Stimulated activated naive CD4-positive, alpha-beta T cell treated with Interleukin-2 at 50 U/mL for 16 hours (primary cell): ENCODE measurements at places on chromosomes 7 and 10.

- DNase-seq = no peak
Measured at GRCh38 chr10:121310151-121310711, 288.0 kb downstream of the FGFR2 start.

GRCh38 chr7:159227433-159227832, 82.8 kb upstream of the VIPR2 start:
- DNase-seq = no peak

GRCh38 chr7:41573015-41573414, 129.9 kb downstream of the INHBA start:
- no peak for DNase-seq

DNA sequence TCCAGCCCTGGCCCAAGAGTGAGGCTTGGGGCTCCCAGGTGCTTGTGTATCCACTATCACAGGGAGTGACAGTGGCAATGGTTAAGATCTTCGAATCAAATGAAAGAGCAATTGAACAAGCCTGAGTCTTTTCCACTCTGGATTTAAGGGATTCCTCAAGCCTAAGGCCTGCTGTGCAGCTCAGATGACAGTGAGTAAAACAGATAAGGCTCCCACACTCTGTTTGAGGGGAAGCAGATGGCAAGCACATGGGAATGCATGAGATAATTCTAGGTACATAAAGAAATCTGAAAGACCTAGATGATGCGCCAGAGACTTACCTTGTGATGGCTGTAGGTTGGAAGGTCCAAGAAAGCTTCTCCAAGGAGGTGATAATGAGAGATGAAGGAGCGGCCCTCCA, 95.0 kb downstream of the LRRC18 start:
- no peak for DNase-seq

- DNase-seq = no peak
Measured at GRCh38 chr10:133034092-133034491, 53.6 kb upstream of the ADGRA1 start.

- no peak for DNase-seq
Measured at GRCh38 chr7:5507013-5507412, 83.4 kb upstream of the TNRC18 start.

GRCh38 chr7:120799147-120799546, 58.8 kb downstream of the TSPAN12 start:
- DNase-seq = no peak

- no peak for DNase-seq
Measured at GRCh38 chr7:11576310-11576709, 255.7 kb downstream of the THSD7A start.

- no peak for DNase-seq
Measured at GRCh38 chr7:131145770-131146169, 181.9 kb upstream of the MKLN1 start.

DNA sequence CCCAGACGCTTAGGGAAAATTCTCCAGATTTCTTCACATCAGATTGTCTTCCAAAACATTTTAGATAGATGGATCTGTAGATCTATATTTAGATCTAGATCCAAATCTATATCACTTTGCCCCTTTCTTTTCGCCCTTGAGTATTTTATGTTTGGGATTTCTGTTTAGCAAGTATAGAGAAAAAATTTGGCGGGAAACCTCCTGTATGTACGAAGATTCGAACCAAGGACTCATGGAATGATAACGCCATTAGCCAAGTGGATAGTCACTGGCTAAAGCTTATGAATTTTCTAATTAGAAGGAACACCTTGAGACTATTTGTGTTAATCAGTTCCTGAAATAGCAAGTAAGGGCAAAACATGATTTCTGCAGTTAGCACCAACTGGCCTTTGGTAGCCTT, 1.2 kb downstream of the THNSL1 start:
- DNase-seq = no peak

DNA sequence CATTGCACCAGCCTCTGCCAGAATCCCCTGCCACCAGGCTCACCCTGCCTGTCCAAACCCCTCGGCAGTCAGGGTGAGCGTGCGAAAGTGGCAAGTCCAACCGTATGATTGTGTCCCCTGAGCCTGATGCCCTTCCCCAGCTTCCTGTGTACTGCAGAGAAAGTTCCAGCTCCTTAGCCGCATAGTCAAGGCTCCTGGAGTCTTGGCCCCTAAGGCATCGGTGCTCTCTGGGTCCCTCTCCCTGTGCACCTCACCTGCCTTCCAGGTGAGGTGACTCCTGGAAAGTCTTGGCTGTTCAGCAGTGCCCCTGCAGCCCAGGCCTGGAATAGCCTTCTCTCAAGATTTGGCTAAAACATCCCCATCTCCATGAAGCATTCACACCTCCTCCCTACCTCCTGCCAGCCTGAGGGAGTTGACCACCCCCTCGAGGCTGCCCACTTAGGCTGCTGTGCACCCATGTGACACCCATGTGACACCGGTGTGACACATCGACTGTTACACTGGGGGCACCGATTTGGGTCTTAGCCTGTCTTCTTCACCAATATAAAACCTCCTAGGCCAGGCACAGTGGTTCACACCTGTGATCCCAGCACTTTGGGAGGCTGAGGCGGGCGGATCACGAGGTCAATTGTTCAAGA, 56.1 kb upstream of the ELN start:
- no peak for DNase-seq

GRCh38 chr7:44460325-44460724, 30.1 kb downstream of the NUDCD3 start:
- DNase-seq = peak; percentile 42

DNA sequence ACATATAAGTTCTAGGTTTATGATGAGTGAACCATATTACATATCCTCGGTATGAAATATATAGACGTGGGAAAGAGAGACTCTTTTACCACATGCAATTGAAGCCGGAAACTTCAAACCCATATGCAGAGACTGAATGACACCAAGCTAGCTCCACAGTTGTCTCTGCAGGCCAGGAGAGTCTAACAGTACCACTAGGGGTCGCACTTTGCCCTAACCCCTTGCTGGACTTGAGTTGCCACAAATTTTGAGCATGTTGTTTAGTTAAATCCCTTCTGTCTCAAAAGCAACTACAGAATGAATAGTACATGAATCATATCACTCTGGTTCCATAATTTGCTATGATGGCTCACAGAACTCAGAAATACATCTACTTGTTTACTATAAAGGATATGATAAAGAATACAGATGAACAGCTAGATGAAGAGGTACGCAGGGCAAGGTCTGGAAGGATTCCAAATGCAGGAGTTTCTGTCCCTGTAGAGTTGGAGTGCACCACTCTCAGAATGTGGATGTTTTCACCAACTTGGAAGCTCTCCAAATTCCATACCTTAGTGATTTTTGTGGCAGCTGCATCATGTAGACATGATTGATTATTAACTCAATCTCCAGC, 112.4 kb upstream of the YAE1 start:
- peak; percentile 12 for DNase-seq

DNA sequence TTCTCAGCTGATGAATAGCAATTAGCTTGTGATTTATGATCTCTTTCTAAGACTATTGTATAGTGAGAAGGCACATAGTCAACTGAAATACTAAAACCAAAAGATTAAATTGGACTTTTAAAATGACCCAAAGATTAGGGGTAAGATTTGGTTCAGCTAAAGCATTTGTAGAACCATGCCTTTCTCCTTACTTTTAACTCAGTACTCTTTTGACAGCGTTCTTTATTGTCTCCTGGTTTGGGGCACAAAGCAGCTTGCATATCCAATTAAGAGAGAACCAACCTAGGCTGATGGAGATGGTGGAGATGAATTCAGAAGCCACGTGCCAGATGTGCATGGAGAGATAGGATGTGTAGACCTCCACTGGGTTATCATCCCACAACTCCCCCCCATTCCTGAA, 45.8 kb downstream of the FHIP2A start:
- DNase-seq = no peak

DNA sequence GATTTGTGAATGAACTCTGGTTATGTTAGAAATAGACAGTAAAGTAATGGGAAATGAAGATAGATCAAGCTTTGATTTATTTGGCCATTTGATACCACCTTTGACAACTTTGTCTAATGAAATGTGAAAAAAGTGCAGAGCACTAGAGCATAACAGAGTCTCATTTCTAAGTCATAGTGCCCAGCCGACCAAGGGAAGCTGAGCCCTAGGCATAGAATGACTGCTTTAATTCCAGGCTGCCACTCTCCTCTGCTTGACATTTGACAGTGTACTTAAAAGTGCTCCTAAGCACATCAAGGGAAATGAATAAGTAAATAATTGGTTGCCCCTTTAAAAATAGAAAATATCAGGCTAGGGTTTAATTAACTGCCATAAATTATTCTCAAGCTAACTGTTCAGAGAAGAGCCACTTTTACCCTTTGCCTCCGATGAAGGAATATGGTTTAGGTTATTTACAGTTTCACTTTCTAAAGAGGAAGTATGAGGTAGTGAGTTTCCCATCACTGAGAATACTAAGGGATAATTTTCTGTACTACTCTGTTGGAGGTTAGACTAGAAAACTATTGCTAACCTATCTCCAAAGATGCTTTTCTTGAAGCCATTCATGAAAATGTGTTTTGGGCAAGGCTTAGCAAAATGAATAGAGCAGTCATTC, 591.6 kb downstream of the REEP3 start:
- no peak for DNase-seq

- no peak for DNase-seq
Measured at GRCh38 chr7:100371561-100372171, 1.6 kb upstream of the PILRA start.

- DNase-seq = no peak
Measured at GRCh38 chr7:111071556-111071955, 19.4 kb upstream of the LRRN3 start.

- no peak for DNase-seq
Measured at GRCh38 chr7:129903935-129904334, 48.8 kb downstream of the UBE2H start.

DNA sequence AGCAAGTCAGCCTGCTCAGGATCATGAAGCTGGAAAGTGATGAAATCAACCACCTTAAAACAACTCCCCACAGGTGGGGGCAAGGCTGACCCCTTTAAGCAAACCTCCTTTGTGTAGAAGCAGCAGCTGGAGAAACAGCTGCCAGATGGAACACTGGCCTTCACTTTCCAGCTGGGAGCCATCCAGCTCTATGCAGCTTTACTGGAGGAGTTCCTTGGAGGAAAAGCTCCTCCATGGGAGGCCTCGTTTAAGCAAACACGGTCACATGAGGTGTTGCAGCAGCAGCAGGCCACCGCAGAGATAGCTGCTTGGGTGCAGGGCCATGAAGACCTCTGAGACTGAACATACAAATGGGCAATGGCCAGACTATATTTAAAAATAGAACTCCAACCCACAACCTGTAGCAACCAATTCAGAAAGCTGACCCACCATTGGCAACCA, 13.0 kb upstream of the DLG5 start:
- no peak for DNase-seq

- no peak for DNase-seq
Measured at GRCh38 chr7:152752200-152752912, 7.2 kb upstream of the ACTR3B start.

DNA sequence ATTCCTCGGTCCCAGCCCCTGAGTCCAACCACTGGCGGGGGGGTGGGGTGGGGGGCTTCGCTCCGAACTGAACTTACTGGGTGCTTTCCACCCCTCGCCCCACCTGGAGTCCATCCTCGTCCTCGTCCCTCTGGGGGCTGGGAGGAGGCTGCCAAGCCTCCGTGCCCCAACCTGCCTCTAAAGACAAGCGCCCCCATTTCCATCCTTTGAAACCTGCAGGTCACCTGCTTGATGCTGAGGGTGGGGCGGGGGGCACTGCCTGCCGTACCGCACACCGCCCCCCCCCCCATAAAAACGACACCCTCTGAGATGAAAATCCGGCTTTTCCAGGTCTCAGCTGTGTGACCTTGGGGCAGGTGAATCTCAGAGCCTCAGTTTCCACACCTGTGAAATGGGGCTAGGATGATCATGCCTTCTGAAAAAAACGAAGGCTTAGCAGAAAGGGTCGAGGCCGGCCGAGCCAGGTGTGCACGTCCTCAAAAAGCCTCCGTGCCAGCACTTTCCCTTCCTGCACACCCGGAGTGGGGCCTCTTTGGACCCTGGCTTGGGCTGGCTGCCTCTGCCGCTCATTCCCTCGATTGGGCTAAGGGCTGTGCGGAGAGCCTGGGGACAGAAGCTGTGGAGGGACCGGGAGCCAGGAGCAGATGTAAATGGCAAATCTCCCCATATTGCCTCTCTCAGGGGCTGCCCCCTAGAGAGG, 967 bp downstream of the ELFN1 start:
- no peak for DNase-seq

DNA sequence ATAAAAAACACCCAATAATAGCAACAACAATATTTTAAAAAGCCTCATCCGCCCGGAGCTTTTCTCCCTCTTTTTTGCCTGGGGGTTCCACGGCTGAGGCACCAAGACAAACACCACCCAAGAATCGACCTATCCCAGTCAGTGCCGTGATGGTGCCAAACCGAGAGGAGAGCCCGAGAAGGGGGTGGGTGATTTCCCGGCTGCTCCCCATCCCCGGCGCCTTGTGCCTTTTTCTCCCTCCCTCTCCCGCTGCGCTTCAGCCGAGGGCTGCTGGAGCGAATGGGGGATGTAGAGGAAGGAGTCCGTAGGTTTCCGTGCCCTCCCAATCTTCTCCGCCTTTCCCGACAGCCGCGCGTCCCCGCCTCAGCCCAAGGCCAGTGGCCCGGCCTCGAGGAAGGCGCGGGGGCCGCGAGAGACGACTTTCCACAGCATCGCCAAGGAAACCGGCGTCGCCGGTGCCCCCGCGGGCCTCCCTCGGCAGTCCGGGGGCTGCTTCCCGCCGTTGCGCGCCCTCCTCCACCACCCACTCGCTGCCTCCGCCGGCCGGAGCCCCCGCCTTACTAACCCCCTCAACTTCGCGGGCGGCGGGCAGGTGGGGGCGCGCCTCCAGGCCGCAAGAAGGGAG, 1.3 kb downstream of the EGR2 start:
- peak; percentile 25 for DNase-seq

DNA sequence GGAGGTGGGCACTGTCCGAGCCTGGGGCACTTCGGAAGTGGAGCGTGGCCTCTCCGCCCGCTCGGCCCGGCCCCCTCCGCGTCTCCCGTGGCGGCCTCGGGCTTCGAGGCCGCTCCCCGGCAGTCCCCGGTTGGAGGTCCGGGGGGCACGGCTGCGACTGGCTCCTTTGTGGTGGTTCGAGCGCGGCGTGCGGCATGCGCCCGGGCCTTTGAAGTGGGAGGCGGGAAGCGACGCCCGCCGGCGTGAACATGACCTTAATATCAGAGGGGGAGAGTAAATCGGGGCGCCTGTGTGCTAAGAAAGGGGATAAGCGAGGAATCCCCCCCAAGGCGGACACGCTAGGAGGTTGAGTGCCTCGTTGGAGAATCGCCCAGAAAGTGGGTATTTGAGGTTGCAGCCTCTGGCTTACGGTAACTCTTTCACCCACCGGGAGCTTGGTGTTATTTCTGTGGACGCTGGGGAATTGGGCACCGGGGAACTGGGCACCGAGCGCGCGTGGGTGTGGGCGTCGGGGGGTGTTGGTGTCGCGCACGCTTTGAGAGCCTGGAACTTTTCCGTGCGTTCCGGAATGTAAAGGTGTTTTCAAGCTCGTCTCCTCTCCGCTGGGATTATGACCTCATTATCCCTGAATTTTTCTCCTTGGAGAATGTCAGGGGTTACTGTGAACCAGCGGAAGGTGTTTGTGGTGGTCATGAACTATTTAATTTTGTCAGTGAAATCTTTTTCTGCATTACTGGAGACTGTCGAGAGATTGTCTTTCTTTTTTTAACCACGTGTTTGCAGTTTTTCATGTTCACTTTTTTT, 660 bp downstream of the SUV39H2 start:
- DNase-seq = peak; percentile 31

GRCh38 chr10:68105820-68106219, 3.5 kb upstream of the MYPN start:
- no peak for DNase-seq

- DNase-seq = no peak
Measured at GRCh38 chr10:51421853-51422252, 277.5 kb downstream of the CSTF2T start.
